Activated CD4-positive, alpha-beta memory T cell treated with anti-CD3 and anti-CD28 coated beads for 36 hours (primary cell): ENCODE measurements at places on chromosomes 2 and 18.
A peak's percentile ranks its signal among the peaks of the same experiment; 100 is the strongest.

- DNase-seq, result no peak
These were observed 55.3 kb upstream of the LGALSL start for GRCh38 chr2:64398516-64399129.

GRCh38 chr2:201515573-201516246 lies 64.2 kb downstream of the STRADB start:
- no peak for DNase-seq

DNA sequence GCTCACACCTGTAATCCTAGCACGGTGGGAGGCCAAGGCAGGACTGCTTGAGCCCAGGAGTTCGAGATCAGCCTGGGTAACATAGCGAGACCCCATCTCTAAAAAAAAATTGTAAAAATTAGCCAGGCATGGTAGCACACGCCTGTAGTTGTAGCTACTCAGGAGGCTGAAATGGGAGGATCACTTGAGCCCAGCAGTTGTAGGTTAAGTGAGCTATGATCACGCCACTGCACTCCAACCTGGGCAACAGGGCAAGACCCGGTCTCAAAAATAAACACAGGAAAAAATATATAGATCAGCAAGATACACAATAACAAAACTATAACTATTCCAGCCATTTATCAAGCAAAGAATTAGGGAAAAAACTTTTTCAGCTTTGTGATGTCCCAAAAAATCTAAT lies 3.0 kb downstream of the SF3B1 start:
- DNase-seq, result no peak

- peak; percentile 24 for DNase-seq
These were observed 166.2 kb downstream of the PHLPP1 start for GRCh38 chr18:62881509-62882016.

- DNase-seq, result no peak
These were observed 39.1 kb upstream of the NCOA1 start for GRCh38 chr2:24451805-24452501.

GRCh38 chr2:195642027-195642678 lies 14.9 kb upstream of the SLC39A10 start:
- DNase-seq, result no peak

- DNase-seq, result no peak
These were observed 38.9 kb downstream of the PRKRA start for GRCh38 chr2:178412047-178412446.
